ENCODE measurements at places on chromosomes 13 and 19.

- no peak for DNase-seq
Observed at GRCh38 chr19:12484011-12484370, 625 bp downstream of the ZNF709 start.

GRCh38 chr13:112198396-112199010, 131.6 kb downstream of the SOX1 start:
- no peak for DNase-seq

- DNase-seq: peak; percentile 74
Observed at GRCh38 chr13:110306340-110306959, 507 bp downstream of the COL4A1 start.

- no peak for DNase-seq
Observed at GRCh38 chr19:33286899-33287298, 15.4 kb downstream of the CEBPA start.

- DNase-seq: no peak
Observed at GRCh38 chr19:54420068-54420382, 4.8 kb downstream of the TTYH1 start.

Data from tongue (tissue), 3 donors.